HCT116 (cell line): ENCODE measurements at places on chromosomes 11 and 22. TPM values are rescaled to one million over a fixed set of nuclear protein-coding genes. Genes with fewer than 3 reads are reported as not detected.

DNA sequence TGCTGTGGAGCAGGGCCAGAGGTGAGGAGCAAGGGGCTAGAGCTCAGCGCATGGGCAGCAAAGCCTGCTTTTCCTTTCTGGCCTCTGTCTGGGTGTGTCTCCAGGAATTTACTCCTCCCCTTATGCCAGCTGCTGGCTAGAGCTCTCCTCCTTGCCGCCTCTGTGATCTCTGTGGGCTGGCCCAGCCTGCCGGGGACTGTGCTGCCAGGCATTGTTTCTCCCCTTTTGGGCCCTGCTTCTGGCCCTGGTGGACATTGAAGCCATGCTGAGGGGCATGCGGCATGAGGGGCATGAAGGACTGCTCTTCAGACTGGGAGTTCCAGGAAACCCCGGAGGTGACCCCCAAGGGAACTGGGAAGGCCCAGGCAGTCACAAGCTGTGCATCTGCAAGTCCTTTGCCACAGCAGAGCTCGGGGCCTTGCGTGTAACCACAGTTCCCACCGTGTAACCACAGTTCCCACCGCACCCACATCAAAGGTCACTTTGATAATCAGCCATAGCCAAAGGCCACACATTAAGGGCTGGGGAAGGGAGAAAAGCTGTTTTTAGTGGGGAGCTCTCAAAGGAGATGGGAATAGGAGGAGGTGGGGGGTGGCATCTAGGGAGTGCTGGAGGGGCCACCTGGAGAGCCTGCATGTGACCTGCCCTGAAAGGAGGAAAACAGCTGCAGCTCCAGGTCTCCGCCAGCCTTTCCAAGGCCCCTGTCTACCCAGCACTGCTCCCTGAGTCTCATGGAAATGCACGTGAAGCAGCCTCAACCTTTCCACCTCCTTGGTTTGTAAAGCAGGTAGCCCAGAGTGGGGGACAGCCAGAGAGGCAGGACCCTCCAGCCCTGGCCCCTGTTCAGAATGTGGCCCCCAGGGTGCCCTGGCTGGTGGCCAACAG lies 62.3 kb downstream of the PPFIBP2 start:
- DNase-seq, result no peak

DNA sequence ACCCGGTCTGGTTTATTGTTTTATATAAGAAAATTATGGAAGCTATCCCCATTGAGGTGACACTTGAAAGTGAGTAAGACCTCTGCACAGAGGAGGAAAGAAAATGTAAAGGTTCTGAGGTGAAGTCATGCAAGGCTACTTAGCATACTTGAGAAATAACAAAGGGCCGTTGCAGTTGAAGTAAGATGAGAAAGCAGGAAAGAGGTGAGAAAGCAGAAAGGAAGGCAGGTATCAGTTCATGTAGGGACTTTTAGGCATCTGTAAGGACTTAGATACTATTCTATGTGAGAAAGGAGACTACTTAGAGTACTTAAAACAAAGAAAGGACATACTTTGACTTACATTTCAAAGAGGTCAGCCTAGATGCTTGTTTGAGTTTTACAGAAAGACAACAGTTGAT lies 84.7 kb downstream of the CASP12 start:
- DNase-seq, result no peak

DNA sequence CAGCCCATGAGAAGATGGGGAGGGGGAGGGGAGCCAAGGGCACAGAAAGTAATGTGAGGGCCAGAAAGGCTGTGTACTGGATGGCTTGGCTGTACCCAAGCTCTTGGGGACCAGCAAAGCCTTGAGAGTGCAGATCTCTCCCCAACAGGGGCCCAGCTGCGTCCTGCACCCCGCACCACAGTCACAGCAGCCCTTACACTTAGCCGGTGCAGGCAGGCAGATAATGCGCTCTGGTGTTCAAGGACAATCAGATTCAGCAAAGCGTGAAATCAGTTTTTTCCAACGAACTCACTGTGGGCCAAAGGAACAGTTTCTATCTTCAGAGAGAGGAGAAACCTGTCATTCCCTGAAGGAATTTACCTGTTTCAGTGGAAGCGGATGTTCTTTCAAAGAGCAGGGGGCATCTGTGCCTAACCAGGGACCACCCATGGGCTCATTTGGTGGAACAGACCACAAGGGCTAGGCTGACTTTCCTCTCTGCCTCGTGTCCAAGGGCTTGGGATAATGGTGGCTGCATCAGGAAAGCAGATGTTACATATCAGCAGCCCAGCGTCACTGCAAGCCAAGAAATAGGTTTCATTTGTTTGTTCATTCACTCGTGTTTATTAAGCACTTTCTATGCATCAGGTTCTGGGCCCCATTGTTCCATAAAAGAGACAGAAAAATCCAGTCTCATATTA lies 81.2 kb upstream of the SPON1 start:
- DNase-seq, result no peak

GRCh38 chr11:60932605-60933356 lies 8.5 kb downstream of the TMEM132A start:
- DNase-seq, result no peak

DNA sequence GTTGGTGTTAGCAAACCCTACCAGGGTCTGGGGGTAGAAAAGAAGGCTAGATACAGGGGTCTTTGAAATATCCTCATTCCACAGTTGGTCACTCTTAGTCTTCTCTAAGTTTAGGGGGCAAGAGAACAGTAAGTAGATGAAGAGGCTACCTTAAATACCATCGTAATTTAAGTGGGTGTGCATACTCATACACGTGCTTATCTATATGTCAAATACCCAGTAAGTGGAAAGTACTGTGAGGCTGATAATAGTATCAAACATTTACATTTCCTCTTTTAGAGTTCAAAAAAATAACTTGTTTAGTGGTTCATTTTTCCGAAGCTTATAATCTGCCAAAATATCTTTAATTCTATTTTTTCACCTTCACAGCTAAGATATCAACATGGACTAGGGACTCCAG lies 90.7 kb downstream of the WNT11 start:
- no peak for DNase-seq

DNA sequence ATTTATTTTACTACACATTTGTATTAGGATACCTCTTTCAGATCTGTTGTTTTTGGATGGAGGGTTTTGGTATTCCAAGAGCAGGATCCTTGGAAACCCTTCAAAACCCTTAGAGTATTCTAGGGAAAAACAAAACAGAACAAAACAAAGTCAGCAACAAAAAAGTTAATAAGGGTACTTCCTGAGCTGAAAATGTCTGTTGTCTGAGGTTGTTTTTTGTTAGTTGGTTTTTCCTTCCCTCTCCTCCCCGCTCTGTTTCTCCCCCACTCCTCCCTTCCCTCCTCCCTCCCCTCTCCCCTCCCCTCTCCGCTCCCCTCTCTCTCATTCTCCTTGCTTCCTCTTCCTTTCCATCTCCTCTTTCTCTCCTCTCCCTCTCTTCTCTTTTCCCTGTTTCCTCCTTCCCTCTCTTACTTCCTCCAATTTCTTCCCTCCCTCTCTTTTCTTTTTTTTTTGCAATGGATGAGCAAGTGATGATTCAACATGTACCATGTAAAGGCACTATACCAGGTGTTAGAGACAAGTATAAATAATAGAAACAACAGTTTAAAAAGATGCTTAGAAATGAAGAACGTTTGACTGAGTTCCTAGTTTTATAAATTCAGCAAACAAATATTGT lies 160.6 kb downstream of the TMEM135 start:
- DNase-seq, result no peak

Gene DGAT2
- total RNA-seq, result 2.4 TPM

Gene PDXP
- total RNA-seq, result 42.7 TPM
